ENCODE measurements at places on chromosomes 6 and 20.

DNA sequence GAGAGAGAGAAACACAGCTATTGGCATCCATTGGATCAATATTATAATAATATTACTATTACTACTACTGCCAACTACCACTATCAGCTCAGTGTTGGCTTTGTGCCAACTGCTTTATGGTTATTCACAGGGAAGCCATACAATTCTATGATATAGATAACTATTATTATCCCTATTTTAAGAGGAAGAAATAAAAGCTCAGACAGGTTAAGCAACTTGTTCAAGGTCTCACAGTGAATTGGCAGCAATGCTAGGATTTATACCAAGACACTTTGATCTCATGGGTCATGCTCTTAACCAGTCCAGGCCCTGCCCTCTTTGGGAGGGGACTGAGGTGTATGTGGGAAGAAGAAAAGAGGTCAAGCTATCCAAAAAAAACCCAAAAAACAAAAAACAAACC is 82.0 kb upstream of the TRAF3IP2 start:
- DNase-seq = no peak

- no peak for DNase-seq
These were observed 40.3 kb upstream of the IL20RA start for GRCh38 chr6:137084865-137085617.

DNA sequence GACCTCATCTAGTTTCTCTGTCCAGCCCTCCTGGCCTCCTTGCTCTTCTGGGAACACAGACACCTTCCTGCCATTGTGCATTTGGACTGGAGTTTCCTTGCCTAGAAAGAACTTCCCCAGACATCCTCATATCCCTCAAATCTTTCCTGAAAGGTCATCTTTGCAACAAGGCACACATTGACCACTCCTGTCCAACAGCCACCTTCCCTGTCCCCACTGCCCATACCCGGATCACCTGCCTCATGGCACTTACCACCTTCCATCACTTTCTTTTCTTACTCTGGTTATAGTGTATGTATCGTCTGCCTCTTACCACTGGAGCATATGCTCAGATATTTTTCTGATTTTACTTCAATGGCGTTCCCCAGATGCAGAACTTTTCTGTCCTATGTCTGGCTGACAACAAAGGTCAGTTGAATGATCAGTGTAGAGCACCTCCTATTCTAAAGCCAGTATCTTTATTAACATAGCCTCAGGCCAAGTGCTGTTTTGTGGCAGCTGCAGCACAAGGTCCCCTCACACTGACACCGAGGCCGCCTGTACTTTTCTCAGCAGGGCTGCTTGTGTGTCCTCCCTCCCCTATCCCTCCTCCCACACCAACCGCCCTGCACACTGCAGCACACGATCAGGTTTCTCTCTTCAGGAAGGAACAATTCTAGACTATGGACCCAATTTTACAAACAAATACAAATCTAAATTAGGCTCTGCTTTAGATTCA is 4.1 kb downstream of the HLA-C start:
- no peak for DNase-seq

DNA sequence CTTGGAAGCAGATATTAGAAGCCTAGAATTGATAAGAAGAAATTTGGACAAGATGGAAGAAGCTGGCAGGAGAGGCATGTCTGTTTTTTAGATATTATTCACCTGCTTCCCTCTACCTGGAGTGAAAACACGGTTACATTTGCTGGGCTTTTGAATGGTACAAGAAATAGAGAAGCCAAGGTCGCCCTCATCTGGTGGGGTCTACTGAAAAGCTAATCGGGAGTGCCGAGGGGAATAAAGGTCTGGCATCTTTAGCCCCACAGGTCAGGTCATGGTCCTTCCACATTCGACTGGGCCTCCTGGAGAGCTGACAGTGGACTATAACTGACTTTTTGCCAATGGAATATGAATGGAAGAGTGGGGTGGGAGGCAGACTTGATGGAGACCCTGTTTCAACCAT is 4.6 kb upstream of the C2 start:
- peak; percentile 12 for DNase-seq

DNA sequence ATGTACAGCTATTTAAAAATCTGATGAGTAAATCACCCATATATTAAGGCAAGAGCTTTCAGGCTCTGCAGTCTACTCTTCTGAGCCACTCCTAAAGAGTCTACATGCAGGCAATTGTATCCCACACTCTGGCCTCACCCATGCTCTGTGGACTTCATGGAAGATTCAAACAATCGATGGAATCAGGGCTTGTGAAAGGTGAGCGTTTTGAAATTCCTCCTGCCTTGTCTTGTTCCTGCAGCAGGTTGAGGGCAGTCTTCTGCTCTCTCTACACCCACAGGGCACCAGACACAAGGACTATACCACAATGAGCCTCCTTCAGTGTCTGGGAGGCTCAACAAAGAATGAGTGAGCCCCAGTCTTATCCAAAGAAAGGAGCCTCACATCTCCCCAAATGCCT is 51.1 kb downstream of the TBC1D7 start:
- no peak for DNase-seq

- no peak for DNase-seq
These were observed 214.3 kb downstream of the DLL1 start for GRCh38 chr6:170076466-170077165.

GRCh38 chr6:145830612-145831011 is 16.0 kb upstream of the FBXO30 start:
- no peak for DNase-seq

GRCh38 chr20:50186151-50186885 is 4.3 kb upstream of the CEBPB start:
- DNase-seq = peak; percentile 82

DNA sequence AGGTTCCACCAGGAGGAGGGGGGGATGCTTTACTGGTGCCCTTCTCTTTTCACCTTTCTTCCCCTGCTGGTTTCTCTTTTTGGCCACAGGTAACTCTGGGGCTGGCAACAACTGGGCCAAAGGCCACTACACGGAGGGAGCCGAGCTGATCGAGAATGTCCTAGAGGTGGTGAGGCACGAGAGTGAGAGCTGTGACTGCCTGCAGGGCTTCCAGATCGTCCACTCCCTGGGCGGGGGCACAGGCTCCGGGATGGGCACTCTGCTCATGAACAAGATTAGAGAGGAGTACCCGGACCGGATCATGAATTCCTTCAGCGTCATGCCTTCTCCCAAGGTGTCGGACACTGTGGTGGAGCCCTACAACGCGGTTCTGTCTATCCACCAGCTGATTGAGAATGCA is 4.4 kb downstream of the TUBB1 start:
- no peak for DNase-seq

DNA sequence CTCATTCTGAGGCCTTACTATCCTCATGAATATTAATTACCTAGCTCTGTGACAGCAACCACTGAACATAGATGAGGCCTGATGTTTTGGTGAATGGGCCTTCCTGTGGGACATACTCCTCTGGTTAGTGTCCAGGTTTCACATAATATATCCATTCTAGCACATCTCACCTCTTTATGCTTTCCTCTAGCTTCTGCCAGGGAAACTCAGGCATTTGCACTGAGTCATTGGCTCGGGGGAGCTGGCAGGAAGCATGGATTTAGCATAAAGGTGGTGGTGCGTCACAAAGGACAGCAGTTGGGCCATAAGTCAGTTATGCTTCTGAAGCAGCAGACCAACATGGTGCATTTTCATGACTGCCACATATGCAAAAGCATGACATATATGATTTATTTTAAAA is 37.5 kb upstream of the TMEM170B start:
- DNase-seq = peak; percentile 65

- DNase-seq = no peak
These were observed 4.9 kb downstream of the ADGRG6 start for GRCh38 chr6:142306736-142307135.

All from EH (cell line).